Fibroblast of skin of scalp (primary cell): ENCODE measurements at places on chromosomes 4 and X.
A peak's percentile ranks its signal among the peaks of the same experiment; 100 is the strongest.

DNA sequence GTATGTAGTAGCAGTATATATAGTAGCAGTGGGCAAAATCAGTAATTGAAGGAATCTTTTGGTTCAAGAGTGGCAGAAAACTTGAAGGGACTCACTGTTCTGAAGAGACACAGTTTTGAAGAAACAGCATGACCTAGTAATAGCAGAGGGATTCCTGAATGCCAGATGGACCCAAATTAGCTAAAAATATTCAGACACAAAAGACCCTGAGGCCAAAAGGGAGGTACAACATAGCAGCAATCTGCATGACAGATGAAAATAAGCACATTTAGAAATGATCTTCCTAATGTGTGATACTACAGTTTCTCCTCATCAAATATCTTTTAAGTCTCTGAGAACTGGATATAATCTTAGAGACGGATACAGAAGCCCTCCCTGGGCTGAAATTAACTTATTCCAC lies 536.6 kb downstream of the PPARGC1A start:
- DNase-seq: no peak

- DNase-seq: no peak
Measured at GRCh38 chr4:59615316-59615715, 1584.8 kb upstream of the ADGRL3 start.

DNA sequence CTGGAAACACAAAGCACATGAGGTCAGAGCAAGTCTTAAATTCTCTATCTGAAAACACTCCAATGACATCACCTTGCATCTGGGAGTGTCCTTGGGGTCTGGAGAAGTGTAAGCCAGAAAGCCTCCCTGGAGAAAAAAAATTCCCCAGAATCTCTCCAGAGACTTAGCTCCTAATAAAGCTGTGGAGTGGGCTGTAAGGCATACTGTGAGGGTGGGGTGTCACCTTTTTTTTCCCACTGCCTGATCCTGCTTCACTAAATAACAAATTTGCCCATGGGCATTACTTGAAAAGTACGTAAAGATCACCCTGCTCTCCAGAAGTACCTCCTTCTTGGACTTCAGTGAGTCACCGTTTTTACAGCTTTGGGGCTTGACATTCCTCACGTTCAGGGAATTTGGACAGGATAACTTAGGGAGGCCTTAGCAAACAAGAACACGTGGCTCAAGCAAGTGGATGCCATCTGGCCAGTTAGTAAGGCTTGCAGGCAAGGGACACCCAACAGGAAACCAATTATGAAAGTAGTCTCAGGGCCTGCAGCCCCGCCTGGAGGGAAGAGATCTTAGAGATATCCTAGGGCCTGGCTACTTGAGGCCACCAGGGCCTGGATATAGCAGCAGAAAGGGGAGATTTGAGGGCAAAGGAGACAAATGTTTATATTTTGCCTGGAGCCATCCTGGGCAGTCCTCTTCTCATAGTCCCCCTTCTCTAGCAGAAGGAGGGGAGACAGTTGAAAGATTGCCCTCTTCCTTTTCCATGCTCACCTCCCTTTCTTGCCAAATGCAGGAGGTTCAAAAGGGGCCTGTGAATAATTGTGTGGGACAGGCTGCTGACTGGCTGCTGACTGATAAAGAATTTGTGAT lies 60.1 kb upstream of the PLAC1 start:
- peak; percentile 94 for DNase-seq

- DNase-seq: no peak
Measured at GRCh38 chrX:140821280-140821679, 111.7 kb downstream of the LINC00632 start.

DNA sequence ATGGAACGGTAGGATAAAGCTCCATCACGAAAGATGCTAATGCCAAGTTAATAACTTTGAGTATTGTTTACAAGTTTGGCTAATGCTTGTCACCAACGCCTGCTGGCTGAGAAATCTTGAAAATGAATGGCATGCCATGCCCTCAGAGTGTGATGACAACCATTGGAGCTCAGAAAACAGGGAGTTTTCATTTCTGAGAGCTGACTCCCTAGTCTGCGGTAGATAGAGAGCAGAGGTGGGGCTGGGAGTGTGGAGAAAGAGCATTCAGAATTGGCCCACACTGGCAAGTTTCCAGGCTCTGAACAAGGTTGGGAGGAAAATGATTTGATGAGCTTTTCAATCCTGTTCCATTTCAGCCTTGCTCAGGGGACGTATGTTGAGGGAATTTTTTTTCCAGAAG lies 183.9 kb downstream of the CPEB2 start:
- DNase-seq: peak; percentile 88

DNA sequence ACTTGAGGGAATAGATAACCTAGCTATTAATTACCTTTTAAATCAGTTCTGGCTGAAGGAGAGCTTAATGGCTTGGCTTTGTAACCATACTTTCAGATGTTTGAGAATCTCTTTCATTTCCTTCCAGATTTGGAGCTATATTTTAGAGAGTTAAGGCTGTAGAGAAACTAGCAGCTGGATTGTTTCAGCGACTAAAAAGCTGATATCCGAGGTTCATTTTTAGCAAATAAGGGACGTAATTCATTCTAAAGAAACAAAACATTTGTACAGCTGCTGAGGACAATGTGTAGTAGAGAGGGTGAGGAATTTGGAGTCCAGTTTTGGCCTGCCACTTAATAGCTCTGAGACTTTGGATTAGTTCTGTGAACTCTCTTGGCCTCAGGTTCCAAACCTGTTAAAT lies 12.2 kb downstream of the OSTC start:
- DNase-seq: no peak

DNA sequence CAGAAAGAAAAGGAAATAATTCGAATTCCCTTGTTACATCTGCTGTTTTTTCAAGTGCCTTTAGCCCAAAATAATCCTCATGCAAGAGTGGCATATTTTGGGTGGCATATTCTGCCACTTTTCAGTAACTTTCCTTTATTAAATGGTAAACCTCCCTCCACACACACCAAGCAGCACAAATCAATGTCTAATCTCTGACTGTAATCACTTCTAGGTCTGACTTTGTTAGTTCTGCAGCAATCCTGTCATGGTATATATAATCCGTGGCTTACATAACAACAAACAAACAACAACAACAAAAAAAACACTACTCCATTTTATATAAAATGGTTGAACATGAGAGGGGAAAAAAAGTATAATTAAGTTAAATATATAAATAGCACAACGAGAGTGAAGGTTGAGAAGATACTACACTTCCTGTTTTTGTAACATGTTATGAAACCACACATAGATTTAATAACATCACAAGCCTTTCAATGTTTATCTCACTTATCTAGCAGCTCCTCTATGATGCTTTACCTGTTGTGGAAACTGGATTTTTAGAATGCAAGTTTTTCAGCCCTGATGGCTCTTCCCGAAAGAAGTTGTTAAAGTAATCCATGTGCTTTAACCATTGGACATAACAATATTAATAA lies 715.4 kb downstream of the GRXCR1 start:
- DNase-seq: no peak

DNA sequence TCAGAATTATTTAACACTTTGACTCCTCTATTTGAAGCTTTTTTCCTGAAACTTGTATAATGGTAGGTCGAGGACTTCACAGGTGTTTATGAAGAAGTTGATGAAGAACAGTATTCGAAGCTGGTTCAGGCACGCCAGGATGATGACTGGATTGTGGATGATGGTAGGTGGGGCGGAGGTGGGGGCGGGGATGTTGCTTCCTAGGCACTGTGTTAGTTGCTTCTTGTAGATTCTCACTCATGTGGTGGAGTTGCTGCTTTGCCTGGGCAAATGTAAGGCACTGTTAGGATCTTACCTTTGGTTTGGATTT lies 9.4 kb downstream of the POLA1 start:
- no peak for DNase-seq

- peak; percentile 4 for DNase-seq
Measured at GRCh38 chr4:111847296-111848008, 297.8 kb upstream of the FAM241A start.

- no peak for DNase-seq
Measured at GRCh38 chrX:56800801-56801200, 71.8 kb downstream of the NBDY start.

GRCh38 chr4:7187168-7187535 lies 5.2 kb upstream of the SORCS2 start:
- DNase-seq: no peak

GRCh38 chr4:53089936-53090729 lies 228.0 kb downstream of the RASL11B start:
- DNase-seq: peak; percentile 83

- DNase-seq: no peak
Measured at GRCh38 chrX:17846045-17846444, 15.1 kb downstream of the RAI2 start.
